ENCODE measurements at places on chromosomes 3 and 15.
A peak's percentile ranks its signal among the peaks of the same experiment; 100 is the strongest.

DNA sequence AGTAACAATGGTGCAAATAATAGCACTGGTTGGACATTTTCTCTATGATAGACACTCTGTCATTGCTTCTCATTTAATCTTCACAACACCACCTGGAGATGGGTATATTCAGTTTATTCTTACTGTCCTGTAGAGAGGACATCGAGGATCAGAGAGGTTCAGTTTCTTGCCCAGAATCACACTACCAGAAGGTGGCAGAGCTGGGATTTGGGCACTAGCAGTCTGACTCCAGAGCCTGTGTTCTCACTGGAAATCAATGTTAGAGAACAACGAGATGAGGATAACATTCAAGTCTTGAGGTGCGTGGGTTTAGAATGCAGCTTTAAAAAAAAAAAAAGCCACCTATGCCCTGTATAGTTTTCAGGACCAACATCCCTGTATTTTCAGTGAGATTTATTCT, 127.8 kb downstream of the SYNPR start:
- no peak for DNase-seq

- no peak for DNase-seq
Observed at GRCh38 chr15:28101201-28101600, 2.1 kb upstream of the OCA2 start.

DNA sequence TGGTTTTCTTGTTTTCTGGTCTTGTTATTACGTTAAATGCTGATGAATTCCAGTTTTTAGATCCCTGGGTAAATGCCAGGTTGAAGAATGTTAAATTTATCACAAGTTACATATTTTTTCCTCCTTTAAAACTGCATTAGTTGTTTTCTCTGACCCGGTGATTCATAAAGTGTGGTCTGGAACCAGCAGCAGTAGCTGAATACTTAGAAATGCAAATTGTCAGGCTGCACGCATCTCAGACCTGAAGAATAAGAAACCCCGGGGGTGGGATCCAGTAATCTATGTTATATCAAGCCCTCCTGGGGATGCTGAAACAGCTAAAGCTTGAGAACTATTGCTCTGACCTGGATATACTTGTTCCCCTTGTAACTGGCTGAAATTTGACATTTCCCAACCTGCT, 69.1 kb downstream of the PEX5L start:
- DNase-seq = no peak

- no peak for DNase-seq
Observed at GRCh38 chr3:130480736-130481135, 36.2 kb upstream of the COL6A6 start.

DNA sequence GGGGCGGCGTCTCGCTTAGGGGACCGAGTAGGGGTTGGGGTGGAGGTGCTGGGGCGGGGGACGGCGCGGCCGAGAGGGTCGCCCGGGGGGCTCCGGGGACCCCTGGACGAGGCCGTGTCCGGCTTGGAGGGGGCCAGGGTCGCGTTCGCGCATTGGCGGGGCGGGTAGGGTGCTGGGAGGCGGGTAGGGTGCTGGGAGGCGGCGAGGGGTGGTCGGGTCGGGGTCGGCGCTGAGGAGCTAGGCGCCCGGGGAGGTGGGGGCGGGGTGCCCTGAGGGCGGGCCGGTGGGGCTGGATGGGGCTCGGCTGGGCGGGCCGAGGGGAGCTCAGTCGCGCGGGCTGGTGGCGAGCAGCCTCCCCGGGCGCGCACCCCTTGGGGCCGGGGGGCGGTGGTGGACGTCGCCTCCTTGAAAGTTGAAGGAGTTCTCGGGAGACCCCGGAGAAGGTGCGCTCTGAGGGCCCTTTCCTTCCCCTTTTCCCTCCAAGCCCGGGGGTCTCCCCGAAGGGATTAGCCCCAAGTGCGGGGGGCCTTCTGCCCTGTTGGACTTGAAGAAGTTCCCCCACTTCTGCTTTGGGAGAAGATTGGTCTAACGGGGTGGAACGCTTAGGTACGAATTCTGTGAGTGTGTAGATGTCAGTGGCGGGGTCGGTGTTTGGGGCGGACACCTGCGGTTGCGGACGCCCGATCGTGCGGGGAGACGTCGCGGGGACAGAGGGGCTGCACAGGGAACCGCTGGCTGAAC, 543 bp downstream of the MEF2A start:
- peak; percentile 15 for DNase-seq

GRCh38 chr3:151232991-151233390, 30.0 kb upstream of the GPR171 start:
- DNase-seq = no peak

DNA sequence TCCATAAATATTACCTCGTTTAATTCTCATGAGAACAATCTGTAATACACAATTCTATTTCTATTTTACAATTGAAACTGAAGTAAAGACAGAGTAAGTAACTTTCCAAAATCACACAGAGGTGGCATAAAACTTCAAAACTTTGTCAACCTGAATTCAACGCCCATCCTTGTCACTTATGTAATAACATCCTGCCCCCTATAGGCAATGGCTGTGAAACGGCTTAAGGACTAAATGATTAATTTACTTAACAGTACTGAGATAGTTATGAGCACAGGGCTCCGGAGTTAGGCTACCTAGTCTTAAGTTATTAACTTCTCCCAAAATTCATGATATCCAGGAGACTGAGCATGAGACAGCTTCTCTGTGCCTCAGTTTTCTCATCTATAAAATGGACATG, 293.1 kb upstream of the CHRM5 start:
- DNase-seq = no peak

GRCh38 chr3:13277860-13278531, 142.1 kb downstream of the NUP210 start:
- DNase-seq = no peak

- DNase-seq = no peak
Observed at GRCh38 chr3:5213574-5213966, 26.1 kb downstream of the EDEM1 start.

DNA sequence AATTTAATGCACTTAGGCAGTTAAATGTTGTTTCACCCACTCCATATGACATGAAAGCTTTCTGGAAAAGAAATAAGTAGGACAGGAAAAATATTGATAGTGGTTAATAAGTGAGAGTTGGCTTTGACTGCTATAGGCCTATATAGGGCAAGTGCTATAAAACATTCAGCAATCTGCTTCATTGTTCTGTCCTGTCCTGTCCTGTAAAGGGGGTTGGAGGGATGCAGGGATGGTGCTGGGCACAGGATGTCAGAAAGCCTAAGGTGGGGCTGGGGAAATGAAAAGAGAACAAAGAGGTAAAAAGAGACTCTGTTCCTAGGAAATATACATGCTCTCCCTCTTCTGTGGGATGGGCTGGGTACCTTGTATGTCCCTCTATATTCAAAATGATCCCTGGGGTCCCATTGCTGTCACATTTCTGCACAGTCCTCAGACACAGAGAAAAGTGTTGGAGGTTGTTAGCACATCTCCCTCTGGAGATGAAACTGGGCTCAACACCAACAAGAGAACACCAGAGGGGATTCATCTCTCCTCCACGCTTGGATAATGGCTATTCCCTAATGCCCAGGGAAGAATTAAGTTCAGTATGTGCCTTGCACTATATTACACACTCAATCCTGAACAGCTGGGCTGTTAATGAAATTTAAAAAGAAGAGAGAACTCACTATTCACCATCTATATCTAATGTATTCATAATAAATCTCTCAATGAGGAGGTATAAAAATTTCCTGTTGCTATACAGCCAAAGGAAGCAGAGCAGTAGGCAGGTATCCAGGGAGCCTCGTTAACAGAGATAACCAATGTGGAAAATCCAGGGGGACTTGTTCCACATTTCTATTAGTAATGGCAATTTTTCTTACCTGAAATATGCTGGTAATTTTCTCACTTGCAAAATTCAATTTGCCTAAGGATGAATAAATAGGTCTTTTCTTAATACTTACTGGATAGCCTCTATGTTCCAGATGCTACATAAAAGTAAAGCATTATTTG, 108.1 kb upstream of the ZBED2 start:
- no peak for DNase-seq

DNA sequence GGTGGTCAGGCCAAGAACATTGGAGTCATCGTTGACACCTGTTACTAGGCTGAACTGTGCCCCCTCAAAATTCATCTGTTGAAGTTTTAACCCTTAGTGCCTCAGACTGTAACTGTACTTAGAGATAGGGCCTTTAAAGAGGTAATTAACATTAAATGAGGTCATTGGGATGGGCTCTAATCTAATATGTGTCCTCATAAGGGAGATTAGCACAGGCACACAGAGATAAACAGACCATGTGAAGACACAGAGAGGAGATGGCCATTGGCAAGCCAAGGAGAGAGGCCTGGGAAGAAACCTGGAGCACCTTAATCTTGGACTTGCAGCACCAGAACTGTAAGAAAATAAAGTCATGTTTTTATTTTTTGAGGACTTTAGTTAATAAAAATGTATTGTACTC, 59.6 kb downstream of the PLCL2 start:
- DNase-seq = no peak

DNA sequence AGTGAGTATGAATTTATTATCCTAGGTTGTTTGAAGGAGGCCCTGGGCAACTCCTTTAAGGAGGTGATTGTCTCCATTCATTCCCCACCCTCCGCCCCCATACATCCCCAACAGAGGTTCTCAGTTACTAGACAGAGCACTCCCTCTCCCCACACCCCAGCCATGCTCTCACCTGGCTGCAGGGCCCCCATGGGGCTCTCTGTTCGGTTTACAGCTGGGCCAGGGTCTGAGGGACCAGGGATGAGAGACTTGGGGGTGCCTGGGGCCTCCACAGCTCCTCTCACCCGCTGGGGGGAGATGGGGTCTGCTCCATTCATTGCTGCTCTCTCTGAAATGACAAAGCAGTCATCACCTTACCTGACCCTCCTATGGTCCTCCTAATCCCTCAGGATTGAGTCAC, 3.6 kb downstream of the PRRT3 start:
- no peak for DNase-seq

DNA sequence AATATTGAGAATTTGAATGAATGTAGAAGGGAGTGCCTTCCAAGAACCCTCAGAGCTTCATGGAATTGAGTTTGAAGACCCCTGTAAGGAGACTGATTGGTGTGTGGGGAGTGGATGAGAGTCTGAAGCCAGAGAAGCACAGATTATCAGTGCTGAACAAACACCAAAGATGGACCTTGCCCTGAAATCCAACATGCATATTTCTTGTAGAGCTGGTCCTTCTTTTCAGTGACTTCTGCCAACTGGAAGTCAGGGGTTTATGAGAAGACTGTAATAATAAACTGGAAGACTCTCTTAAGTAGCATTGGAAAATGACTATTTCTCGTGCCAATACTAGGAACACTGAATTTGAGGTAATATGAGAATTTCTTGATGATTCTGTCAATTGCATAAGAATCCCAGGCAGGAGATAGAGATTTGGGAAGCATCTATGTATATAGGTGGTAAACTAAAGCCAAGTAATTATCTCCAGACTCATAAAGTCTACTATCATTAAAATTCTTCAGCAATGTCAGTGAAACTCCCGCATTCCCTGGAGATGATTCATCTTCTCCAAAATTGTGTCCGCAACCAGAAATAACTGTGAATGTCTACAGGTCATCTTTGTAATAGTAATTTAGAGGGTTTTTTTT, 213.8 kb downstream of the IL5RA start:
- no peak for DNase-seq

- DNase-seq = no peak
Observed at GRCh38 chr15:77580996-77581682, 51.6 kb downstream of the LINGO1 start.

DNA sequence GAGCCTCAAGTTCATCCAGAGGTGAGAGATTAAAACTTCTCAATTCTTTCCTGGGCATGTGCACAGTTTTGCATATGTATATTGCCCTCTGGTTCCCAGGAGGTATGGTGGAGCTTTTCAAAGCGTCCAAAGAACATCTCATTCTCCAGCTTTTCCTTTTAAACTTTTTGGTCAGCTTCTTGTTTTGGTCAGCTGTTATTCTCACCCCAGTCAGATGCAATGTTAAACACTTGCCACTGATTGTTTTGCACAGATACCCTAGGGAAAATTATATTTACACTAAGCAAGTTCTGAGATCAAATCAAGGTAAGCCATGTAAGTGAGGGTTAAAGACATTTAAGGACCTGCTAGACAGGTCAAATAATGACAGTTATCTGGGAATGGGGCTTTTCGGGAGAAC, 261.3 kb downstream of the EDEM1 start:
- DNase-seq = no peak

DNA sequence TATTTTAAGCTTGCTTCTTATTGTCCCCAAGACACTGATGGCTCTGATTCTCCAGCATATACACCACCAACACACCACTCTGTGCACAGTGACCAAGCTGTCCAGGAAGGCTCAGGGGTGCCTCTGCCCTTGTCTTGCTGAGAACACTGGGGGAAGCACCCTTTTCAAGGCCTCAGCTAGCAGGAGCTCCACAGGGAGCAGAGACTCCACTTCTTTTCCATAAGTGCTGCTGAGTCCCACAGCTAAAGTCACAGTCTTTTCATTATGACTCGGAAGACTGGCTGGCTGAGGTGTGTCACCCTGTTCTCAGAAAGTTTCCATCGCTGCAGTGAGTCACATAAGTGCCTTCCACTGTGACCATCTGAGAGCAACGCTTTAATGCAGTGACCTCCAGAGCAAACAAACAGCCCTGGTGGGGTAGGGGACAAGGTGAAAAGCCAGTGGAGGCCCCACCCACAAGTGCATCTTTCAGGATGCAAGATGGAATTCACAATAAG, 226.9 kb upstream of the CHRNA7 start:
- no peak for DNase-seq

GRCh38 chr15:26590676-26591075, 182.2 kb downstream of the GABRB3 start:
- no peak for DNase-seq

DNA sequence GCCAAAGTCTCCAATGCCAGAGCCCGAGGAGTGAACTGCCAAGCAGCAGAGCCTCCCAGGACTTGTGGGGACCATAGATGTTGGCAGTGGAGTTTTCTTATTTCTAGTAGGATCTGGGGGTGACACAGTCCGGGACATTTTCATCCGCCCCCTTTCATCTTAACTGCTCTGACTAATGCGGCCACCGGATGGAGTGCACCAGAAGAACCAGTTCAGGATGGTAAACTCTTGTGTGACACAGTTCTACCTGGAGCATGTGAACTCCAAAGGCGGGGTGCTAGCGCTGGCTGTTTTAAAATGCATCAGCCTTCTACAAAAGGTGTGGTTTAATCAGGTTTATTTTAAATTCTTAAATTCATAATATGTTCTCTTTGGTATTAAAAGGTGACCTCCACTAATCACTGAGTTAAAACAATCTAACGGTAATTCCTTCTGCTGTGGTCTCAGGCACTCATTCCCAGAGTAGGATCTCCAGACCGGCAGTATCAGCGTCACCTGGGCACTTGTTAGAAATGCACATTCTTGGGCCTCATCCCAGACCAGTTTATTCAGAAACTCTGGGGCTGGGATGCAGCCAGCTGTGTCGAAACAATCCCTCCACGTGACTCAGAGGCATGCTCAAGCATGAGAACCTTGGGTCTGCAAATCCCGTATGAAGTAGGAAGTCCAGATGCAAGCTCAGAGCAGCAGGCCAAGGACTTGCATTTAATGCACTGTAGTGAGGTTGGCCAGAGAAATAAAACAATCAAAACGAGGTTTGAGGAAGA, 105.5 kb downstream of the GABRB3 start:
- no peak for DNase-seq

GRCh38 chr3:127694467-127695215, 21.9 kb downstream of the ABTB1 start:
- no peak for DNase-seq

- no peak for DNase-seq
Observed at GRCh38 chr15:74511583-74511982, 29.4 kb upstream of the ARID3B start.

- no peak for DNase-seq
Observed at GRCh38 chr3:61947456-61947855, 386.1 kb downstream of the PTPRG start.

GRCh38 chr3:18772699-18773305, 347.7 kb upstream of the SATB1 start:
- no peak for DNase-seq

Data from effector CD8-positive, alpha-beta T cell (primary cell).